ENCODE measurements at places on chromosomes 6 and 20.

- no peak for DNase-seq
These were observed 295.6 kb downstream of the ZFAND3 start for GRCh38 chr6:38114976-38115625.

DNA sequence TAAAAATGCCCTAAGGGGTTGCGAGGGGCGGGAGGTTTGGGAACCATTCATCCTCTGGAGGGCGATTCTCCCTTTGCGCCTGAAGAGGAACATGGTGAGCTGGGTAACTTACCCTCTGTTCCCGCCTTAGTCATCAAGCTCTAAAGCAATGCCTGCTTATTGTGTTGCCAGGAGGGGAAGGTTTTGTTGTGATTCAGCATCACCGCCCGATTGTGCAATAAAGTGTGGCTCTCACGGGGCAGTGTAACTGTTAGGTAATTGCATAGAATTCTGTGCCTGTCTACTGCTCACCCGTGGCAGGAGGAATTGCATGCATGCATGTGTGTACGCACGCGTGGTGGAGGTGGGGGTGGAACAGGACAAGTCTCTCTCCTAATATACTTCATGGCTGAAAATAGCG, 95.5 kb upstream of the AGPAT4 start:
- no peak for DNase-seq

DNA sequence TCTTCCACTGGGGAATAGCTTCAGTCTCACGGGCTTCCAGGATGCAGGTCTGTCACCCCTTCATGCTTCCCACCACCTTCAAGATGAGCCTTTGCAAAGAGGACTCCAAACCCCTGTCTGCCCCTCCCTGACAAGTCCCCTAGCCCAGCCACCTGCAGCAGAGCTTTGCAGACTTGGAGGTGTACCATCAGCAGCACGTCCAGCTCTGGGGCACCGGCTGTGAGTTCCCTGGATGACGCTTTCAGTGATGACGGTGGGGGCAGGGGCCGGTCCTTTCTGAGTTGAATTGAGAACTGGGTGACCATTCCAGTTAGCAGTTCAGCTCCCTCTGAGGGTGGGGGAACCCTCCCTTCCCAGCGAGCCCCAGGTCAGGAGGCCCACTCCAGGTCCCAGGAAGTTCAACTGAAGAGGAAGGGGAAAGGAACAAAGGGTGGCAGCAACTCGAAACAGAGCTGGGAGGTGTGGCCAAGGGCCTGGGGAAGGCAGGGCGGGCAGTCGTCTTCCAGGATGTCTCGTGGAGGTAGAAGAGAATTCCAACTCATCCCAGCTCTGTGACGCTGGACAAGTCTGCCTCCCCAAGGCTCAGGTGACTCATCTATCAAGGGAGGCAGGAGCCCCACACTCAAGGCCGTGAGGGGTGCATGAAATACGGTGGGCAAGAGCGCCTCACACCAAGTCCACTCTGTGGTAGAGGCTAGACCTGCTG, 86.0 kb downstream of the PTPN1 start:
- no peak for DNase-seq

GRCh38 chr20:52410182-52410647, 218.6 kb upstream of the ZFP64 start:
- DNase-seq = no peak

- DNase-seq = no peak
These were observed 25.0 kb upstream of the ADTRP start for GRCh38 chr6:11803591-11803971.

DNA sequence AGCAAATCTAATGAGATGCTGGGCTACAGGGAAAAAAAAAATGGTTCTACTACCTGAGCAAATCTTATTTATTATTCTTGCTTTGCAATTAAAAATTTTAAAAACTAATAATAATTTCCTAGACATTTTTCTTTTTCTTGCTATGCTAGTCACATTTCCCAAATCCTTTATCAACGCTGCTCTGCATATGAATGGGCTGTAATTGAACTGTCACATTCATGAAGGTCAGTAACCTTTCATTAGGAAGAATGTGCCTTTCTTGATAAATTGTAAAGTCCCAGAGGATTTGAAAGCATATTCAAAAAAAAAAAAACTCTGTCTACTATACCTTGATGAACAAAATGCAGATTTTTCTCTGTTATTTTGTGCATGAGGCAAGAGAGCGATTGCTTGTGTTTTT, 538.7 kb upstream of the ID4 start:
- DNase-seq = no peak

- no peak for DNase-seq
These were observed 165.6 kb downstream of the PDE10A start for GRCh38 chr6:165497472-165497871.

DNA sequence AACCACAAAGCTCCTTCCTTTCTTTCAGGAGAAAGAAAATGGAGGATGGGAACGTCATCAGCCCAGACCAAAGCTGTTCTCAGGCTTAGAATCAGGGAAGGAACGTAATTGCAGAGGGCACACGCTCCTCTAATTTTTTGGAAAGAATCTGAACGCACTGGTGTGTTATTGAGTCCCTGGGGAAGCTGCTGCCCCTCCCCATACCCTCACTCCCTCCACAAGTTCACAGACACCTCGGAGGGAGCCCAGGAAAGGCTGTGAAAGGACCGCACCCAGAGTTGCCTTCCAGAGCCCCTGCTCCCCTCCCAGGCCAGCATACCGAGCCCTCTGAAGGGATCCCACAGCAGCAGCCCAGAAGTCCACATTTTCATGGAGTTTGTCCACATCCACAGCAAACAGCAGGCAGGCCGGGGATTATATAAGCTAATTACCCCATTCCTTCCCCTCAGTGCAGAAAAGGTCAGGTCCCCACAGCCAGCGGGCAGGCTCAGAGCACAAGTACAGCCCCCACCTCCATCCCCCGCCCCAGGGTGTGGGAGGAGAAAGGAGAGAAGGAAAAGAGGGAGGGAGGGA, 53.7 kb downstream of the ANKRD60 start:
- DNase-seq = no peak

- no peak for DNase-seq
These were observed 31.6 kb upstream of the LAMA4 start for GRCh38 chr6:112286010-112286409.

DNA sequence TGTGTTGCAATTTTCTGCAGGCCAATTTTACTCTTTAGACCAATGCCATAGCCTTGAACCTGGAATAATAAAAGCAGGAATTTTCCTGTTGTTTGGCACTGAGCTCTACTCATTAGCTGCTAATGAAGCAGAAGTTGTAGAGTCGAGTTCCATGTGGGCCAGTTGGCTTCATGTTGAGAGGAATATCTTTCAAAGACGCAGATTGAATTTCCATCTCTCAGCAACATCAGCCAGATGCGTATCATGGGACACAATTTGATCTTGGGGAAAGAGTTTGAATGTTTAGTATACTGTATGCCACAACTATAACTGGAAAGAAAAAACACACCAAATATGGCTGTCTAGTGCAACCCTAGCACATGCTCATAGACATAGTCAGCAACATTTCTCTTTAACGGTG, 259.6 kb downstream of the BCKDHB start:
- no peak for DNase-seq

DNA sequence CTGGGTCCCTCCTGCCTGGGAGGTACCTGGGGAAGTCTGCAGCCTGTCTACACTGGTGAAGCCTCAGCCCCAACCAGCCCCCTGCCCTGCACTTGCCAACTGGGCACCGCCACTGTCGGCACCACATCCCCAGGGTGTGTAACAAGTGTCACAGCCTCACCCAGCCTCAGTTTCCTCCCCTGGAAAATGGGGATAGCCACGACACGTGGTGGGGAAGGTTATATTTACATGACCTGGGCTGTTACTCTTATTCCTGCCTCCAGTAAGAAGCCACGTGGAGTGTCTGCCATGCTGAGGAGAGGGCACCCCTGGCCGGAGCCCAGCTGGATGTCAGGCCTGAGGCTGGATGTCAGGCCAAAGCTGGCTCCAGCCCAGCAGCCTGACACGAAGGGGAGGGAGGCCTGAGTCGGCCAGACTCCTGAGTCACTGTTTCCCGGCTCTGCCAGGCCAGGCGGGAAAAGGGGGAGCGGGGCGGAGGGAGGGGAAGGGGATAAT, 44.9 kb downstream of the SNAI1 start:
- DNase-seq = no peak

GRCh38 chr6:57262901-57263694, 41.0 kb upstream of the RAB23 start:
- no peak for DNase-seq

GRCh38 chr20:39799366-39799965, 837.3 kb downstream of the DHX35 start:
- no peak for DNase-seq

- no peak for DNase-seq
These were observed 141.1 kb upstream of the CITED2 start for GRCh38 chr6:139515511-139515910.

GRCh38 chr6:149867876-149868640, 3.9 kb upstream of the LRP11 start:
- no peak for DNase-seq

GRCh38 chr6:21953831-21954801, 342.7 kb downstream of the PRL start:
- DNase-seq = no peak

DNA sequence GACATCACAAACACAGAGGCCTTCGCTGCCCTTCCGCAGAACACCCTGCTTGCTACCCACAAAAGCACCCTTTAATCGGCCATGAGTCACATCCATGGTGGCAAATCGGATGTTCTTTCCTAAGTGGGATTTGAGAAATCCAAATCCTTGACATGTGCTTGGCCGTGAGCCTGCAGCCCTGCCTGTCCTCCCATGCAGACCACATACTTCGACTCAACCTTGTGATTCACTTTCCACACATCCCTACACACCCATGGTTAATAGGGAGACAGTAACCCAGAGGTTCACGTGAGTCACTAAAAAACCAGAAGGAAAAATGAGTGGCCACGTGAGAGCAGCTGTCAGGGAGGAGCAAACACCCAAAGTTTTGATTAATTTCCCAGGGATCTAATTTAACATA, 19.4 kb downstream of the RAMACL start:
- DNase-seq = no peak

DNA sequence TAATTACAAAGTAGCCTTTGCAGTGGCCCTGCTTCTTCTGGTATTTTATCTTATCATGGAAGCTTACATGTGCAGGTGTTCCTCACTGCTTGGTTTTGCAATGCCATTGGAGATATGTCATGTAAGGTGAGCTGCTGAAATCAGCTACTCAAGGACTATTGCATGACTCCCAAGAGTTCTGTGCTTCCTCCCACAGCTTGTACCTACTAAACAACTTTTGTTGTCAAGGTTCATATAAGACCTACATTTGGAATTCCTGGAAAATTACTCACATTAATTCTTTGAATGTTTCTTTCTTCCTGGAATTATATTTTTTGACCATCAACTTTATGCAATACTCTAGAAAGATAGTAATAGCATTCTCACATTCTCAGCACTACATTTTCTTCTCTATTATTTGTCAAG, 427.5 kb upstream of the HSF2 start:
- no peak for DNase-seq

DNA sequence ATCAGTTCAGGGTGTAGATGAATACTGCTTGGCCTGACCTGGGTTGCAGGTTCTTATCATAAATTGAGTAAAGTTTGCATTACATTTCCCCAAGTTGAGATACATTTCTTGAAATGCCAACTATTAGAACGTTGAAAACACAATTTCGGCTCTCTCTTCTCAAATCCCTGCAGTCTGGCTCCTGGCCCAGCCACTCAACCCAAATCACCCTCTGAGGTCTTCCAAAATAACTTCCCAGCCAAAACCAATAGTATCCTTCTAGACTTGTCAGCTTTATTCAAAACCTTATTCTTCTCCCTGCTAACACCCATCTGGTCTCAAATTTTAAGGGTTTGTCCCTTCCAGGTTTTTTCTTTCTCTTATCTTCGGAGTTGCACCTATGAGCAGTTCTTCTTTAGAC, 263.6 kb downstream of the EYA4 start:
- DNase-seq = no peak

DNA sequence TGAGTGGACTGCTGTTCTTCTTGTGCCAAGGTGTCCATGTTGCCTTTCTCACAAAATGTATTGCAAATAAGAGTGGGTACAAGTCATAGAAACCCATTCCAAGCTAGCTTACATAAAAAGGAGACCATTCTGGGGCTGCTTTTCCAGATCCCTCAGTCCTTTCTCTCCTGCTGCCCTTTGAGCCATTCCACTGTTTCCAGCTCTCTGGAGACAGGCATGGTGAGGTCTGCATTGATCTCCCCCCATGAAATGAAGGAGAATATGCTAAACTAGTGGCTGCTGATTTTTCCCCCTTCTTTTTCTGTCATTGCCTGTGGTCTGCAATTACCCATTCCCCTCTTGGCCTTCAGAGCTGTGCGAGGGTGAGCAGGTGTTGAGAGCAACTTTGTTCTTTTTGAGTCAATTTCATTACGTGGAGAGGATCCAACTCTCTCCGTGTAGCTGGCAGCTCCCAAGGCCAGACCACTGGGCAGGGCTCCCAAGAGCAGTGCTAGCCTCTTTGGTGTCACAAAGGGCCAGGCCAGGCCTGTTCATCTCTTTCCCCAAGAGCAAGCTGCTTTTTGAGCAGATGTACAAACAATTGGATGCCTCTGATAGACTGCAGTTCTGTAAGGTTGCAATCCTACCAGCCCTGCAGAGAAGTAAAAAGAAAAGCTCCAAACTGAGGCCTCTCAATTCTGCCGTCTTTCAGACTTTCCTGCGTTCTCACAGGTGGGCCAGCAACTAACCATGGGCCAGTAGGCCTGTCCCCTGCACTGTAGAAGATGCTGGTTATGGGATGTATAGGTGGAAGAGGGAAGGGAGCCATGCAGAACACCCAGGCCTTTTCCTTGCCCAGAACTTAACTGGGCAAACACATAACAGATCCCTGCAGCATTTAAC, 96.1 kb upstream of the ARMC2 start:
- no peak for DNase-seq

DNA sequence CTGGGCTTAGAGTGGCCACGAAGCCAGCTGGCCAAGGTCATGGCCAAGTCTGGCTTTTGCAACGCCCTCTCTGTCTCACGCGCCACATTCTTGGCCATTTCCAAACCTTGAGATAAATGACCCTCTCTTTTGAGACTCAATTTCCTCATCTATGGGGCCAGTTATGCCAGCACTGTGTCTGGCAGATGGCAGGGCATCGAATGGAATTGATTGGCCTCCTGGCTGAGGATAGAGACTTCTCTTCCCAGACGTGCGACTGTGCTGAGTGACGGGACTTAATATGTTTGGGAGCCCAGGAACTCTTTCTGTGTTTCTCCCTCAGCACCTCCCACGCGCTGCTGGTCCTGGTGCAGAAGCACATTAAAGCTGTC, 7.6 kb downstream of the BPIFB2 start:
- no peak for DNase-seq

DNA sequence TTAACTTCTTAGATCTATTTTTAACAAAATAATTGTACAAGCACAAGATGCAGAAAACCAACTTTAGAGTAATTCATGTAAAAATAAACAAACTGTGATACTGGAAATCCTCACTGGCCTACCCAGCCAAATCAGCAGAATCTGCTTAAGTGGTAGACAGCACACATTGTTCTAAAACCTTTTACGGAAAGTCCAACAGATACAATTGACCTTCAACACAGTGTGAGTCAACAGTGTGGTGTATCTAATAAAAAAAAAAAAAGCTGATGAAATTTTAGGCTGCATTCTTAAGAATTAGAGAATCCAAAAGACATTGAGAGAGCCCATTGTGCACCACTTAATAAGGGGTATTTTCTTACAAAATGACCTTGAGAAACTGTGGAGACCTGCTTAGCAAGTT, 174.5 kb downstream of the COL21A1 start:
- no peak for DNase-seq
